ENCODE measurements at places on chromosomes 2 and 18.
A peak's percentile ranks its signal among the peaks of the same experiment; 100 is the strongest.

- no peak for DNase-seq
Measured at GRCh38 chr2:63872571-63873328, 31.1 kb downstream of the UGP2 start.

DNA sequence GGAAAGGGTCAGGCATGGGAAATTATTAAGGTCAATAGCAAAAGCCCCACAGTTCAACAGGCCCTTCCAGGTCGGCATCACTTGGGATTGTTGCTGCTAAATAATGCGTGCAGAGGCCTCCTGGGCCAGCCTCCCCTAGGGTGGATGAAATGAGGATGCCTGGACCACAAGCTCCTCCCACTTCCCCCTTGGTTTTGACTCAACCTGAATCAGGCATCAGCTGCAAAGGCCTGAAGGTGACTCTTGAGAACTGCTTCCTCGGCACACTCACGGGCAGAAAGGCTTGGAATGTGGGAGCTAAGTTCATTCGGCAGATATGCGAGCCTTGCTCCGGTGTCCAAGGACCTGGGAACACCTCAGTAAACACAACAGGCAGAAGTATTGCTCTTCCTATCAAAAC is 69.3 kb downstream of the MBP start:
- peak; percentile 38 for DNase-seq

- no peak for DNase-seq
Measured at GRCh38 chr18:78788161-78788560, 191.5 kb upstream of the SALL3 start.

- DNase-seq: peak; percentile 100
Measured at GRCh38 chr2:12456293-12457106, 260.2 kb upstream of the TRIB2 start.

- DNase-seq: no peak
Measured at GRCh38 chr2:229810786-229811185, 96.4 kb upstream of the DNER start.

- DNase-seq: no peak
Measured at GRCh38 chr18:63315876-63316275, 3.7 kb downstream of the BCL2 start.

DNA sequence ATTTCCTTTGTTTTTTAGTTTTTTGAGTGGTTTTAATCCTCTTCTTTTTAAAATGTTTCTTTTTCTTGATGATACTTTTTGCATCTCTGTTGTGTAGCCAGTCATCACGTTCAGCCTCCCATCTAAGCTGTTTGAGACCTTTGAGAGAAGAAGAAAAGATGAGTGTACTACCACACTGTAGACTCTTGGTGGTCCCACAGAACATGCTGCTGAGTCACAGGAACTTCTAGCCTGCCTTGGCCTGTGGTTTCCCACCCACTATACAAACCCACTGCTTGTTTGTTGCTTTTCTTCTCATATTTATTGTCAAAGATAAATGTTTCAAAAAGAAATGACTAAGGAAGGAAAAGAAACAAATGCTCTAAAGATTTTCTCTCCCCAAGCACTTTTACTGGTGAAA is 5.5 kb downstream of the CEBPZOS start:
- DNase-seq: no peak

- DNase-seq: no peak
Measured at GRCh38 chr18:26792661-26793060, 72.8 kb downstream of the AQP4 start.

- no peak for DNase-seq
Measured at GRCh38 chr2:107428781-107429180, 397.9 kb upstream of the RGPD4 start.
